ENCODE measurements at places on chromosomes 2 and 18.

DNA sequence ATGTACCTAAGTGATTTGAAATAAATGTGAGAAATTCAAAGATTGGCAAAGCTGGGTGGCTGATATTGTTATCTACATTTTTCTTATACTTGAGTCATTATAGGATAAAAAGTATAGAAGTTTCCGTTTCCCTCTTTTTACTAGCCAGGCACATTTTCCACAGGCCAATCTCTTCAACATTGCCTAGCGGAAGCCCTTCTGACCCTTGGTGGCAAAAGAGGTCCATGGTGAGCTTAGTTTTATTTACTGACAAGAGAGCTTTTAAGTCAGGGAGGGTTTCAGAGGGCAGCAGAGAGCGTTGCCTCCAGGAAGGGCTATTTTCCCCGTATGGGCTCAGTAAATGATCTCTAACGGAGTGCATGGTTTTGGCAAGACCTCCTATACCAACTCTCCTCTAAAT, 15.1 kb upstream of the RHOB start:
- DNase-seq = no peak

- DNase-seq = no peak
These were observed 876.0 kb downstream of the SLC4A3 start for GRCh38 chr2:220503431-220503830.

- DNase-seq = no peak
These were observed 46.3 kb upstream of the CCBE1 start for GRCh38 chr18:59743566-59743965.

DNA sequence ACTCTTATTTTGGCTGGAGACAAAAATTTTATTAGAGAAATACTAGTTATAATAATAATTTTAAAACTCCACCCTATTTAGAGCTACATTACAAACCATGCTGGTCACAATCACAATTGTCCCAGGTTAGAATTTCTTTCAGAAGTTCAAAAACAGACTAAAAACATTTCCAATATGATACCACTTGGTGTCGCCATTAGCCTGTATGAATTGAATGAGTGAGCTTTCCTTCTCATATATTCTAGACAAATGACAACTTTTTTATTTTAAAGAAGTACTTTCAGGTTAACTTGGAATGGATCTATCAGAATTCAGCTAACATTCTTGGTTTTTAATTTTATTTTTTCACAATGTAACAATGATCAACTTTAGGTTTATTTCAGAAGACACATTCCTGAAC, 48.0 kb downstream of the SERPINB8 start:
- no peak for DNase-seq

DNA sequence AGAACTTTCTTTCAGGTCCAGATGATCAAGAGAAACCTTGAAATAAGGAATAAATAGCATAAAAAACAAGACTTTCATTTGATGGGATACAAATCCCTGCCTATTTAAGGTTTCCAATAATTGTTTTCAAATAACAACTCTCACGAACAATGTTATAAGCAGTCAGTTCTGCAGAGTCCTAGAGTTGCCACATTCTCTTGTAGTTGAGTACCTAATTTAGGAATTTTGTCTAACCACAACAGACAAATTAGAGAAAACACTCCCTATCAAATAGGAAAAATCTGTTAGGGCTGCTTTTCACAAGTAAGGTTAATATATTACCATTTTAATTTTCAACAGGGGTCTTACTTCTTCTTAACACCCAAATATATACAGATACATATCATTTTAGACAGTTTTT, 130.1 kb upstream of the CDH20 start:
- no peak for DNase-seq

DNA sequence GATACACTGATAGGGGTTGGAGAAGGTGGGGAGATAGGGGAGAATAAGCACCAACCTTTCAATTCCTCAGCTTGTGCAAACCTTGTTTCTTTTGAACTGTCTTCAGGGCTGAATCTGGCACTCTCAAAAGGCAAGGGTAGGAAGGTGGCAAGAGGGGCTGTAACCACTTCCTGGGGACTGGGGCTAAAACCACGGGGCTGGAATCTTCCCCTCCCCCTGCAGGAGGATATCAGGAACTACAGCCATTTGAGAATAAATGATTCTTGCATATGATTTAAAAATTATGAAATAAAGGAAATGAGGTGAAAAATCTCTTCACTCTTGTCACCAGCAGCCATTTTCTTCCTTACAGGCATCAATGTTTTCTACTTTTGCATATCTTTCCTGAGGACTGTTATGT, 50.8 kb downstream of the ATOH8 start:
- DNase-seq = no peak

- DNase-seq = no peak
These were observed 44.3 kb downstream of the FEZ2 start for GRCh38 chr2:36553683-36554082.

- no peak for DNase-seq
These were observed 9.1 kb downstream of the RND3 start for GRCh38 chr2:150478200-150478974.
